Cortex of kidney (tissue), 1 donor: ENCODE measurements at places on chromosomes 1 and 21.

GRCh38 chr1:145711213-145711651, 4.1 kb upstream of the PDZK1 start:
- no peak for DNase-seq

DNA sequence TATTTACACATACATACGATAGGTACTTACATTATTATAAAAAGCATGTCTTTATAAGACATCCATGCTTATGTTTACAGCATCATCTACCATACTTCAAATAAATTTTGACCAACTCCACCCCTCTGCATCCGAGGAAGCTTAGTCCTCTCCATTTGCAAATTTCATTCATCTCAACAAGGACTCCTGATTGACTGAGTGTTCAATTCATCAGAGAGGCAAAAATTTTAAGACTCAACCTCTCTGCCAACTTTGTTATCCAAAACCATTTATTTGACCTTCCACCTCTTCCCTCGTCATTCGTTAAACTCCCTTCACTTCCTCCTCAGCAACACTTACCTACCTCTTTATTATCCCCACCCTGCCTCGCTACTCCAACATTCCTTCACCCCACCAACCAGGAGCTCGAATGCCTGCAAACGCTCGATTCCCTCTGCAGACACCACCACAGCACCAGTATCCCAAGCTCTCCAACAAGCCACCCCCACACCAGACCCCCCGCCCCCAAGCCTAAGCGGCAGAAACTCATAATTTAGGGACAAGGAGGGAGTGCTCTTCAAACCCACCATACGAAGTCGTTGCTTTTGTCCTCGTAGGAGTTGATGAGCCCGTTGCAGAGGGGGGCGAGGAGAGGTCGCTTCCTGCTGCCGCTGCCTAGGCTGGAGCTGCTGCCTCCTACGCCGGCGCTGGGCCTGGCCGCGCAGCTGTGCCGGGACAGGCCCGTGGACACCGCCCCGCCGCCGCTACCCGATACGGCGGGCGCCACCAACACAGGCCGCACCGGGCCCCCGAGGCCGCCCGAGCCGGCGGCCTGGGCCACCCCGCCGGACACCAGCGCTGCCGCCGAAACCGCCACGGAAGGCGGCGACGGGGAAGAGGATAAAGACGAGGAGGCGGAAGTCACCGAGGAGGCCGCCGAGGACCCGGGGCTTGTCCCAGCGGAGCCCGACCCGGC, 803 bp downstream of the COP1 start:
- no peak for DNase-seq

- DNase-seq: no peak
Observed at GRCh38 chr1:92975551-92976232, 14.4 kb upstream of the DIPK1A start.

- no peak for DNase-seq
Observed at GRCh38 chr1:171868217-171868803, 27.0 kb downstream of the DNM3 start.

- DNase-seq: no peak
Observed at GRCh38 chr1:29912425-29912824, 676.1 kb downstream of the PTPRU start.

GRCh38 chr1:3599816-3600215, 11.5 kb downstream of the MEGF6 start:
- DNase-seq: no peak

GRCh38 chr1:119689511-119689910, 22.2 kb upstream of the PHGDH start:
- DNase-seq: no peak

- DNase-seq: no peak
Observed at GRCh38 chr1:109501644-109502363, 7.7 kb downstream of the AMIGO1 start.

DNA sequence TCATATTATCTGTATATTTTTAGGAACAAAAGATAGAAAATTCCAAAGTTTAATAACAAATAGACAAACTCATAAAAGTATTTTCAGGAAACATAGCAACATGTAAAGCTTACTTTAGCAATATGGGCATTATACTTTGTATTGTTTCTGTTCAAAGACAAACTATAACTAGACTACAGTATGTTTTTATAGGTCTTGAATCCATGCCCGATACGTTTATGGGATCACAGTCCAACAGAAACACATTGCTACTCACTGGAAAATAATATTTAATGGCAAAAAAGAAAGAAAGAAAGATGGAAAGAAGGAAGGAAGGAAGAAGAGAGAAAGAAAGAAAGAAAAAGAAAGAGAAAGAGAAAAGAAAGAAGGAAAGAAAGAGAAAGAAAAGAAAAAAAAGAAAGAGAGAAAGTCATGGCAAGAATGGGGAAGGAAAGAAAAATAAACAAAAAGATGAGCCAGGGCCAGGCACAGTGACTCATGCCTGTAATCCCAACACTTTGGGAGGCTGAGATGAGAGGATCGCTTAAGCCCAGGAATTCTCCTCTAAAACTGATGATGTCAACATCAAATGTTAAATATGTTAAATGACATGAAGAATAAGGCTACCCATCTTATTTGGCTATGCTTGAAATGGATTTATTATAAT, 32.7 kb downstream of the TM2D1 start:
- no peak for DNase-seq

DNA sequence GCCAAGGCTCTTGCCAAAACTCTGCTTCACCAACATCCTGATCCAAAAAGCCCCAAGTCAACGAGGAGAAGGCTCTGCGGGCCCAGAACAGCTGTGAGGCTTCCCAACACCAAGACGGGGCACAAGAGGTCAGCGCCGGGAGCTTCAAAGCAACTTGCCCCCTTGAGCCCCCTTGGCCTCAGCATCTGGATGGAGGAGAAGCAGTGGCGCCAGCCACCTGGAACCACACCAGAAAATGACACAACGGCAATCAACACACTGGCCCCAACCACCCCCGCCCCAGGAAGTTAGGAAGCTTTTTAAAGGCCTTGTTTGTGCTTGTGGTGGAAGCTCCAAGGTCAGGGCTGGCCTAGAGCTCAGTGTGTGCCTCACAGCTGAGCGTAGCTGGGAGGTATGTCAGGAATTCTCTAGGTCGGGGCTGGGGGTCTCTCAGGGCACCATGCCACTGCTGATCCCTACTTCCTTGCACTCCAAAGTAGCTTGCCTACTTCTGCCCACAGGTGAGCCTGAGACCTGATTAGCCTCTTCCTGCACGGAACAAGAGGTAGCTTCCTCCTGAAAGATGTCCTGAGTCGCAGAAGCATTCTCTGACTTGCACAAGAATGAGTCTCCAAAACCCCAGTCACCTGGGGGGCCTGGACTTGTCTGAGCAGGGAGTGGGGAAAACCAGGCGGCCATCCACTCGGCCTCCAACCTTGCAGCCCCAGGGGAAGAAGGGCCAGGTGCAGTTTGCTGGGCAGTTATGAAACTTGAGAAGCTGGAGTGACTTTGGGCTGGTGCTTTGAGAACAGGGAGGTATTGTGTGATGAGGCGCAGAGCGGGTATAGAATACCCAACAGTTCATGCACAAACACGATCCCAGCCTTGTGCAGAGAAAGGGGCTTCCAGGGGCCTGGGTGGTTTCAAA, 9.7 kb upstream of the SRP9 start:
- no peak for DNase-seq

DNA sequence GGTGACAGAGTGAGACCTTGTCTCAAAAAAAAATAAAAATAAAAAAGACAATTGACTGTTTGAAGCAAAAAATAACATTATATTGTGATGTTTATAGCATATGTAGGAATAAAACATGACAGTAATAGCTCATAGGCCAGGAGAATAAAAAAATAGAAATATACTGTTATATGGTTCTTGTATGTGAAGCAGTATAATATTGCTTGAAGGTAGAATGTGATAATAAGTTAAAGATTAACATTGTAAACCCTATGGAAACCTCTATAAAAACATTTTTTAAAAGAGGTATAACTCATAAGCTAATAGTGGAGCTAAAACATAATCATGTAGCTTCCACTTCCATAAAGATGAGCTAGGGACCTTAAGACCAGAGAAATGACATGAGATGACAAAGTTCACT, 23.5 kb downstream of the GJA4 start:
- no peak for DNase-seq

- no peak for DNase-seq
Observed at GRCh38 chr1:230679192-230679591, 34.7 kb downstream of the AGT start.

DNA sequence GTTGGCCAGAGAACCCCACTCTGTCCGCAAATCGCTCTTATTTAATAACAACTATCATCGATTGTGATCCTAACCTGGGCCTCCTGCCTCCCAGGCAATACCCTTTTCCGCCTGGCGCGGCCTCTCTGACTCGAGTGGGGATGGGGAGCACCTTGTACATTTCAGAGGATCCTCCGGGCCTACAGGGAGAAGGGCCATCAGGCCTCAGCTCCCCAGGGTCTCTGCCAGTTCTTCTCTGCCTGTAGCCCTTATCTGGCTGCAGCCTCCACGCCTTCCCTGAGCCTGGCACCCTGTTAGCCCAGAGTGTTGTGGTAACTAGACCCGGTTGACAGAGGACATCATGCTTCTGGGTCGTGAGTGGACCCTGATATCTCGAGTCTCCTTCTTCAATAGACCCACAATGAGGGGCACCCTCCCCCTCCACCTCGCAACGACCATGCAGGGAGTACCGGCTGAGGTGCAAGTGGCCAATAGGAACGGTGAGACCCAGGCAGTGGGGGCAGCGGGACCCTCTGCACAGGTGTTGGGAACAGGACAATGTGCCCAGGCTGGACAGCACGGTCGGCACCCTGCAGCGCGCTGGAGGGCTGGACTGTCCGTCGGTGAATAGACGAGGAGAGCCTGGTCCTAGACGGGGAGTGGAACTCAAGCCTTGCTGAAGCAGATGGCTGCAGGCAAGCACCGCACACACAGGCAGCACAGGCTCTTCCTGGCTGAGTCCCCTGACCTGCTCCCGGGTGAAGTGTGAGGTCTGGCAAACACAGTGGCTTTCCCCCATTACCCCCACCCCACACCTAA, 7.1 kb upstream of the CRYBG2 start:
- DNase-seq: no peak

- DNase-seq: no peak
Observed at GRCh38 chr1:154614901-154615300, 6.9 kb upstream of the ADAR start.

GRCh38 chr1:110800079-110800478, 72.9 kb upstream of the CD53 start:
- no peak for DNase-seq

DNA sequence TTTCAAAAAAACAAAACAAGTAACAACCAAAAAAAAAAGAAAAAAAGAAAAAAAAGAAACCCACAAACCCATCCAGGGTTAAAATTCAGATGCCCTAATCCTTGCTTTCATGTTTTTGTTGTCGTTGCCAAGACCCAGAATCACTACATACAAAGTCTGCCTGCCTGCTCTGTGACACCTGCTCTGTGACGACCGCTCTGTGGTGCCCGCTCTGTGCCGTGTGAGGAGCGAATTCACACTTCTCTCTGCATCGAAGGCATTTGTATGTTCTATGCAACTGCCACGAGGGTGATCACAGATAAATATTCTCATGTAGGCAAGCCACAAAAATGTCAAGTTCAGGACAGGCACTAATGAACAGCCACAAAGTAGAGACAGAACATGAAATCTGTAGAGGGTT, 178.6 kb downstream of the SLC45A1 start:
- DNase-seq: no peak

DNA sequence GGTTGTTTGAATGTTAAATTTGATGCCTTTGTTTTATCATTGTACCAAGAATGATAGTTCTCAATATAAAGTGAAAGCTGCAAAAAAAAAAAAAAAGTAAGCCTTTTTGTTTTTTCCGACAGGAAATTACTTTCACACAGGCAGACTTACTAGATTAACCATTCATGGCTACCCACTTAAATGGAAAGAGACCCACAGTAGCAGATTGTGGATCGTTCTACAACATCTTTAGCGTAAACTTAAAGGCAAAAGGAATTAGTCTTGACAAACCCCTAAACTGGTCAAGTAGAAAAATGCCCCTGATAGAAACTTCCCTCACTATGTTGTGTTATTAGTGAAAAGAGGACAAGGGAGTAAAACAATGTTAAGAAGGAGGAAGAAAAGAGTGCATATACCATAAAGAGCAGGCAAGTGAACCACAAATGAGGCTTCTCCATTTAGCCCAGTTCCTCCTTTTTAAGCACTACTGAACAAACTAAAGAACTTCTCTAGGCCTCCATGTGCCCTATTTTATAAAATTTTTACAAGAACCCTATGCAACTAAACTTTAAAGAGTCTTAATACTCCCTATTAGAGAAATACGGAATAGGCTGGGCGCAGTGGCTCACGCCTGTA, 1560.3 kb downstream of the MRPL39 start:
- no peak for DNase-seq

- no peak for DNase-seq
Observed at GRCh38 chr1:56758135-56758534, 61.1 kb downstream of the FYB2 start.

- DNase-seq: no peak
Observed at GRCh38 chr21:31317688-31318087, 26.4 kb downstream of the TIAM1 start.

- DNase-seq: no peak
Observed at GRCh38 chr1:47507144-47507543, 69.3 kb downstream of the FOXD2 start.

- DNase-seq: no peak
Observed at GRCh38 chr1:21909787-21910503, 27.2 kb downstream of the HSPG2 start.

DNA sequence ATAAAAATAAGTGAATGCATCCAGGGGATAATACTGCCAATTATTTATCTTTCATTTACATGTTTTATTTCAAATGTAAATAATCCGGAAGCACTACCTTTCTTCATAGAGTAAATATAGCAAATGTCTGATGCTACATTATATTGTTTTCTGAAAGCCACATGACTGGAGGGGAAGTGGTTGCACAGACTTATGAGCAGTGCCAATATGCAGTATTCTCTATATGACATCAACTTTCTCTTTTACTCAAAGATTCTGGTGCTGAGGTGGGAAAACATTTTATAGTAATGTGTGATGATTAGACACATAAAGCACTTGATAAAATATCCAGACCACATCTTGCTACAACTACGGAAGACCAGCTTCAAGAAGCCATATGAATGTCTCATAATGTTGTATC, 314.7 kb downstream of the NEGR1 start:
- DNase-seq: no peak

DNA sequence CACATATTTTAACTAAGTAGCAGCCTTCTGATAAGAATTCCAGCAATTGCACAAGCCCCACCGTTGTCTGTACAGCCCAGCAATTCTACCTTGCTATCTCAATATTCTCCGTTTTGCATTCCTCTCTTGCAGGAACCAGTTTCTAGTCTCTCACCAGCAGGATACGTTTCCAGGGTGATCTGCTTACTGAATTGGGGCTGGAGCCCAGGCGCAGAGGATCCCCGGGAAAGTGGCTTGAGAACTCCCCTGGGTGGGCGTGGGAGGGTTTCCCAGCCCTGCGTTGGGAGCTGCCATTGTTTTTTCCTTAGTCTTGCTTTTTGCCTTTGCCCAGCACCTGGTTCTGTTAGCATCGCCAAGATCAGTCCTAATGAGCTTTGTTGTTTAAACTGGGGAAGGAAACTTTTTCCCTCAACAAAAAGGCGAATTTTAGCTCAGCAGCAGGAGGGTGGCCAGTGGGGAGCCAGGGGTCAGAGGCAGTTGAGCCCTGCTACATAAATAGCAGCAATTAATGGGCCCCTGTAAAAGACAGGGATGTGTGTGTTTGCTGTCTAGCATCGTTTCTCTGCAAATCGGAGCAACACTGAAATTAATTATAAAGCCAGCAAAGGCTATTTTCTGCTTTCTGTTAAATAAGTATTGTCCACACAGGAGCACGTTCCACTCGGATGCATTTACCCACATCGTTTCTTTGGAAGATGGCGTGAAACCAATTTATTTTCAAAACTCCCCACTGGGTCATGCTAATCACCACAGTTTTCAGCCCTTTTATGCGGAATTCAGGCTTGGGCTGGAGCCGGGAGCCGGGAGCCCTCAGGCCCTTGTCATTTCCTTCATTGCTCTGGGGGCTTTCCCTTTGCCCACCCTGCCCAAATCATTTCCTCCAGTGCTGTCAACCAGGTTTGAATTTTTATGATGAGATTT, 36.6 kb downstream of the HUNK start:
- no peak for DNase-seq
